ENCODE measurements at places on chromosomes 7 and 10.

- DNase-seq, result no peak
These were observed 89.9 kb downstream of the WDFY4 start for GRCh38 chr10:48774416-48775205.

- DNase-seq, result no peak
These were observed 6.9 kb upstream of the H2AZ2 start for GRCh38 chr7:44854644-44855364.

GRCh38 chr10:129754211-129755050 is 209.6 kb downstream of the EBF3 start:
- no peak for DNase-seq

GRCh38 chr10:86958116-86958900 is at the start of gene SNCG:
SNCG (plus strand) TSS chr10:86958599; CDS start chr10:86958698, 99 bp downstream.
- no peak for DNase-seq

DNA sequence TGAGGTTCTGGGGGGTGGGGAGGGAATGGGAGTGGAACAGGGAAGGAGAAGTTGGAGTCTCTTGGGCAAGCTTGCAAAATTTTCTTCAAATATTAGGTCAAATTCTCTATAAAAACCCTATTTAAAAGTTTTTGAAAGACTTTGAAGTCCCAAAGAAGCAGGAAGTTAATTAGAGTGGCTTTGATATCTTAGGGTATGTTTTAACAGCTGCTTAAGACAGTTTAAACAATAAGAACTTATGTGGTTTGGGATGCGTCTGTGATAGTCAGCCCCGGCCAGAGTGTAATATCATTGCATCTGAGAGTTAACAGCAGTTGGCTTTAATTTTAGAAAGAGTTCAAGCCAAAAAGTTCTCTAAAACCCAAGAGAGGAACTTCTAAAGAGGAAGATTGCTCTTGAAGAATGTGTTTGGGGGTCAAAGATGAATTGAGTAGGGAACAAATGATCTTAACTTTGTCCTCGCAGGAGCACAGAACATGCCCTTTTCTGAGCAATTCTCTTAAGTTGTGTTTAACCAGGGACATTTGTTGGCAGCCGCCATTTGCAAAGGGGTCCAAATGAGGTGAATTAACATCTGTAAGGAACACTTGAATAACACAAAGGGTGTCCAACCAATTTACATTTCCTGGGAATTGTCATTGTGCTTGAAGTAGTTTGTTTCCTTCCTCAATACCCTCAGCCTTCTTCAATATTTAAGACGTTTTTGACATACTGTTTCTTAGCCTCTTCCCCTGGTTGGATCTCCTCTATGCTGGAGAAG is 182.4 kb downstream of the PTEN start:
- DNase-seq, result no peak

GRCh38 chr7:142554560-142555532 is 194.4 kb upstream of the PRSS1 start:
- DNase-seq, result no peak

DNA sequence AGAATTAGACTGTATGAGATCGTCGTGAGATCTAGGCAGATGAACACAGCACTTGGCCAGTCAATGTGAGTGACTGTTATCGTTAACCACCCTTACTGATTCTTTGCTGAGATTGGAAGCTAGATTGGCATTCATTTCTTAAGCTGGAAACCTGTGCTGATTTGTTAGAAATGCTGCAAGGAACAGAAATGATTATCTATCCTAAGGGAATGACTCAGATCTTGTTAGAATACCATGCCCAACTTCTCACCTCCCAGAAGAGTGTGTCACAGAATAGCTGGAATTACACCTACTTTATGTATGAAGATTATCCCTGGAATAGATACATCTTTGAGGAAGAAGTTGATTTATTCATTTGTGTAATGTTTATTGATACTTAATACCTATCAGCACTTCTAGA is 275.2 kb downstream of the AUTS2 start:
- DNase-seq, result no peak

DNA sequence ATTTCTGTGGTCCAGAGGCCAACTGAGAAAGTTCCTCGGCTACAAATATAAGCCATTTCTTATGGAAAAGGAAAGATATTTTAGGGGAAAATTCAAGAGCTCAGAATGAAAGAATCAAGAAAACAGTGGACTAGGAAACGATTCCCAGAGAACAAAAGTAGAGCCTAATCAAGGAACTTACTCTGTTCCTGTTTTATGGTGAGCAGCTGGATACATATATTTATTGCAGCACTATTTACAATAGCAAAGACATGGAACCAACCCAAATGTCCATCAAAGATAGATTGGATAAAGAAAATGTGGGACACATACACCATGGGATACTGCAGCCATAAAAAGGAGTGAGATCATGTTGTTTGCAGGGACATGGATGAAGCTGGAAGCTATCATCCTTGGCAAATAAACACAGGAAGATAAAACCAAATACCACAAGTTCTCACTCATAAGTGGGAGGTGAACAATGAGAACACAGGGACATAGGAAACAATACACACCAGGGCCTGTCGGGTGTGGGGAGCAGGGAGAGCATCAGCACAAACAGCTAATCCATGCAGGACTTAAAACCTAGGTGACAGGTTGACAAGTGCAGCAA is 298.7 kb downstream of the THSD7A start:
- no peak for DNase-seq

DNA sequence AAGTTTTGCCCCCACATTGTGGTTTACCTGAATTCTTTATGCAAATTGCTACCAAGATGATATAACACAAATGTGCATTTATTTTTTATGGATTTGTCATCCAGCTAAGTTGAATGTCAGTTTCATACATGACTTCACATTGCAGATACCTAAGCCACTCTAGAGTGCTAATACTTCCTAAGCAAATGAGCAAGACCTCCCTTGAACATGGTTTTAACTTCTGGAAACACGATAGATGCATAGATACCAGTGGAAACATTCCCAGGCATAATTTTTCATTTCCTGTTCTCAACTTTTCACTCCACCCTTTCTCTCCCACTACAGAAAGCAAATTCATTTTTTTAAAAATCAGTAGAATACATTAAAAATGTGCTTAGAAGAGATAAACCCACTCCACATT is 20.3 kb downstream of the GOT1 start:
- no peak for DNase-seq

- DNase-seq, result no peak
These were observed 584 bp upstream of the RUNDC3B start for GRCh38 chr7:87627634-87627994.

DNA sequence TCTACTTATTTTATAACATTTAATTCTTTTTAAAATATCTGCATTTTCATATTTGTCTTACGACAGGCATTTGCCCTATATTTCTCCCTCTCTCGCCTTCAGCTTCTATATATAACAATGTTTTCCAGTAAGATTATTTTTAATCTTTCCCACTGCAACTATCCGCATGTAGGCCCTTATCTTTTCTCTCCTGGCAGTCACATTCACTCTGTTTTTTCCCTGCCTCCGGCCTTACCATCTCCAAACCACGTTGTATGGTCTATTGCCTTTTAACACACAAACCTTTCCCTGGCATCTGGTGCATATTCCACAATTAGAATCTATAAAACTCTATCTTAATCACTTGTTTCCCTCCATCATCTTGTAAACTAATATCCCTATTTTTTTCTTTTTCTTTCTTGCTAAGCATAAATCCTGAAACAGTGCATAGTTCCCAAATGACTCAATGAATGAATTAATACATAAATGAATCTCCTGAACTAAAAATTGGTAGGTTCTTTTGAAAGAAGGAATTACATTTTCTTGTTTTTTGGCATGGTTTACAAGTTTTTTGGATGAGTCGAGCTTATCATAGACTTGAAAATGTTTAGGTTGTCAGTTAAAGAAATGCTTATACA is 173.2 kb downstream of the SEMA3A start:
- DNase-seq, result no peak

DNA sequence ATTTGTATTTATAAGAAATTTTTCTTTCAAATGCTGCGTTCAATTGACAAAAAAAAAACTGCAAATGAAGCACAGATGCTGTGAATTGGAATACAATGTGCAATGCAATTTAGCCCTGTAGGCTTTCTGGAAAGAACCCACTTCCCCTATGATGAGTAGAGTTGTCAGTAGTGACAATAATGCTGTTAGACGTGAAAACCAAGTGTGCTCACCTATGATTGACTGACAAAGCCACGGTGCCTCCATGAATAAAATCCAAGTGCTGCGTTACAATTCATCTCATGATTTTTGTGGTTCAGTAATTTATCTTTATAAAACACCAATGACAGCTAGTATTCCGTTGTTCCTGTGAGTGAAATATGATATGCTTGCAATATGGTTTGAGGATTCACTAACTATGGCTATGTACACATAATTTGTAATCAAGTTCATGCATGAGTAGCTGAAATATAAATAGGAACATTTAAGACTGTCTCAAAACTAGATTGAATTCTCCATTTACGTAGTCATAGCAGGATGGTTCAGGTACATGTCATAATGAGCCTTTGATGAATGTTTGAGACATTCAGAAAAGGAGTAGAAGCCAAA is 1160.3 kb downstream of the CNTNAP2 start:
- DNase-seq, result no peak

GRCh38 chr7:4663239-4664018 is 18.7 kb upstream of the FOXK1 start:
- no peak for DNase-seq

- no peak for DNase-seq
These were observed 160.8 kb upstream of the NPSR1 start for GRCh38 chr7:34497153-34497777.

GRCh38 chr7:42478717-42479116 is 241.7 kb upstream of the GLI3 start:
- no peak for DNase-seq

- no peak for DNase-seq
These were observed 612 bp downstream of the SNX8 start for GRCh38 chr7:2313450-2314208.

DNA sequence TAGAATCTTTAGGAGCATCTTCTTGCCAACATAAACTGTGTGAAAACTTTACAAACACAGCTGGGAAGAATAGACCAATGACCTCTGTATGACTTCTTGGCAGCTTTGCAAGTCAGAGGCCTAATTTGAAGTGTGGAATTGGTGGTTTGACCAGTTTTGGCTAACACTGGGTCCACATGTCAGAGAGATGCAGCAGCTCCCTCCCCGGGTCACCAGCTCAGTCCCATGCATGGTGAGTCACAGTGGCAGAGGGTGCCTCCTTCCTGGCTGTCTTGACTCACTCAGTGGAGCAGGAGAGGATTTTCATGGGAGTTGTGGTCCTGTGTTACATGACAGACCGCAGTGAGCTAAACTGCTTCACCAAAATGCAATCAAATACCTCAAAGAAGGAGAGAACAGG is 8.2 kb upstream of the STARD3NL start:
- no peak for DNase-seq

GRCh38 chr10:83961620-83962019 is 177.7 kb upstream of the GHITM start:
- DNase-seq, result no peak

DNA sequence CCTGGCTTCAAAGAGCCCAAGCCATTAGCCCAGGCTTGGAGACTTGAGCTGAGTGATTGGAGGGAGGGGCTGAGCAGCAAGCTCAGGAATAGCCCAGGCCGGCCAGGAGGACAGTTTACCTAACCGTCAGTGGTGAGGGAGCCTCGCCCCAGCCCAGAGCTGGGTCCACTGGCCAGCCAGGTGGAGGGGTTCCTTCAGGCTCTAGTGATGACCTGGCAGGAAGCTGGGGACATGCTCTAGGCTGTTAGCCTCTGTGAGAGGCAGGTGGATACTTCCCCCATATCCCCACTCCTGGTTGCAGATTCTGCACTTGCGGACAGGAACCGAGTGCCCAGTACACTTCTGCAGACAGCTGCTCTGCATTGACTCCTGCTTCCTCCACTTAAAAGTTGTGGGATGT is 61.2 kb upstream of the ANTXRL start:
- DNase-seq, result no peak

- DNase-seq, result no peak
These were observed 5.8 kb upstream of the IFRD1 start for GRCh38 chr7:112444505-112444904.

- DNase-seq, result no peak
These were observed 282.3 kb downstream of the USP6NL start for GRCh38 chr10:11329062-11329673.

GRCh38 chr10:31209478-31209877 is 109.5 kb upstream of the ZEB1 start:
- no peak for DNase-seq

DNA sequence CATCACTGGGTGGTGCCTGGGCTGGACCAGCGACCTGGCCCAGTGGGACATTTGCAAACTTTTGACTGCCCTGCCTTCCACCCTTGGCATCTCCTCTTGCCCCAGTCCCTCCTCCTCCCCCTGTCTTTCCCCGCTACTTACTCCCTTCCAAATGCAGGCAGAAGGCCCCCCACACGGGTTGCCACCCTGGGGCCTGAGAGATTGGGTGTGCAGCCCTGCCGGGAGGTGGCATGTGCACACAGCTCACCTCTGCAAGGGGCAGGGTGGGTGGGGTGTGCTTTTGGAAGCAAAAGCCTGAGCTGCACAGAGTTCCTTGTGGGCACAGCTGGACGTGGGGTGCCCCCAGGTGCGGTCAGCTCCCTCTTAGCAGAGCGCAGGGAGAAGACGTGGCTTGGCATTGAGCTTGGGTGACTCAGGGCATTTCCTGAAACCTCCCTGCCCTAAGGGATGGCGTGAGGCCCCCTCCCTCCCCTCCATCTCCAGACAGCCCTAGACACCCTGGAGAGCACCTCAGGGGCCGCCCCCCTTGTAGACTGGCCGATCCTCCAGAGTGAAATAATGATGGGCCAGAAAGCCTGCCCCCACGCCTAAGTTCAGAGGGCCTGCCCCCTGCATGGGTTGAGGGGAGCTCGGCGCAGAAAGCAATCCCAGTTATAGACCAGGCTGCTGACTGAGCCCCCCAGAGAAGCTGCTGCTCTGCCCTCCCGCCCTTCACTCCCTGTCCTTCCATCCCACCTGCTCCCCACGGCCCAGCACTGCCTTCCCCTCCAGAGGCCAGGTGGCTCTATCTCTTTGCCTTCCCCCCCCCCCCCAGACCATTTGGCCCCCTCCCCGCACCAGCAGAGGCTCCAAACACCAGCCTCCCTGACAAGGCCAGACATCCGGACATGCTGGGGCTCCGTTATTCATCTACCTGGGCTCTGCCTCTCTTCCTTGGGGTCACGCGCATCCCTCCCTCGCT is 2.3 kb upstream of the SHH start:
- no peak for DNase-seq

- no peak for DNase-seq
These were observed 50.3 kb upstream of the CFAP46 start for GRCh38 chr10:132992433-132993215.

All from activated CD4-positive, alpha-beta T cell treated with anti-CD3 and anti-CD28 coated beads for 1 hour (primary cell).